Activated CD8-positive, alpha-beta memory T cell treated with anti-CD3 and anti-CD28 coated beads for 4 hours (primary cell): ENCODE measurements at places on chromosomes 12 and 14.

DNA sequence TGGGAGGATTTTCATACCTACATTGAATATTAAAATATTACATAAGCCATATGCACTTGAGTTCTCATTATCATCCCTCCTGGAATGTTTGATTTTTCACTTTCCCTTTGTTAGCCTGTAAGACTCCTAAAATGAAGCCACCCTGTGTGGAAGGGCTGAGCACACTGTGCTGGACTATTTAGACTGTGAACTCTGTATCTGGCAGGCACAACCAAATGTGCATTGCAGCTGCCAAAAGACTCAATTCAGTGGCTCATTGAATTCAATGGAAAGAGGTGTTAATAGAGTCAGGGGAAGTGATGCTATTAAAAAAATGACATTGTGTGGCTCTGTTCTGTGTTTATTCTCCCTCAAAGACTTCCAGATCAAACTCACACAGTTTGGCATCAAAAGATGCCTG is 111.1 kb downstream of the SMOC1 start:
- DNase-seq: no peak

- DNase-seq: no peak
Measured at GRCh38 chr14:103444837-103445524, 59.8 kb downstream of the MARK3 start.

DNA sequence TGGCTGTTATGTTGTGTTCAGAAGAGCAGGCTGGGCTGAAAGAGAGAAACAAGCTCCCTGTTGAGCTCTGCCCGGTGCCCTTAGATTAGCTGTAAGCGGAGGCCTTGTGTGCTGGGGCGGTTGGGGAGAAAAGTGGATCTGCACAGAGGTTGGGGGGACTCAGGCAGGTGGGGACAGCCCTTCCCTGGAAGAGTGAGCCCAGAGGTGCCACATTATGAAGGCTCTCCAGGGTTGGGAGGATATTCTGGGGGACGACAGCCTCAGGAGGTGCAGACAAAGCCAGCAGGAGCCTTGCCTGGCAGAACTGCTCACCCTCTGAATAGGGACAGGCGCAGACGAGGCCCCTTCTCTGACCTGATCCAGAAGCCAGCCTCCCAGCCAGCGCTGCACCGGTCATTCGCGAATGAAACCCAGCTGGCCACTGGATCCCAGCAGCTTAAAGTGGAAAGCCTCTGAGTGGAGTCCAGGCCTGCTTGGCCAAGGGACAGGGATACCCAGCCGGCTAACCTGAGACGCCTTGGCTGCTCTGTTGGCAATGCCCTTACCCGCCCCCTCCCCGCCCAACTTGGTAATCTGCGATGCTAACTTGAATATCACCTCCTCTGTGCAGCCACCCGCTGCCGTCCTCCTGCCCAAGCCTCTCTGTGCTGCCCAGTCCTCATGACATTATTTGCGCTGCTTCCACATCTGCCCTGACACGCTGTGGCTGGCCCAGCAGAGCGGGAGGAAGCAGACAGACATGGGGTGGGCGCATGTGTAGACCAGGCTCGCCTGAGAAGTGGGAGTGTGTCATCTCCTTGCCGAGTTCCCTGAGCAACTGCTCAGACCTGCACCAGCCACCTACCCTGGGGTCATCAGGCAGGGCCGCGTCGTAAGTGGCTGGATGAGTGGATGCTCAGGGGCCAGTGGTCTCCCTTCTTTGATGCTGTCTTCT is 5.6 kb downstream of the HIP1R start:
- DNase-seq: no peak

- DNase-seq: no peak
Measured at GRCh38 chr14:35346738-35347322, 54.6 kb downstream of the PSMA6 start.

DNA sequence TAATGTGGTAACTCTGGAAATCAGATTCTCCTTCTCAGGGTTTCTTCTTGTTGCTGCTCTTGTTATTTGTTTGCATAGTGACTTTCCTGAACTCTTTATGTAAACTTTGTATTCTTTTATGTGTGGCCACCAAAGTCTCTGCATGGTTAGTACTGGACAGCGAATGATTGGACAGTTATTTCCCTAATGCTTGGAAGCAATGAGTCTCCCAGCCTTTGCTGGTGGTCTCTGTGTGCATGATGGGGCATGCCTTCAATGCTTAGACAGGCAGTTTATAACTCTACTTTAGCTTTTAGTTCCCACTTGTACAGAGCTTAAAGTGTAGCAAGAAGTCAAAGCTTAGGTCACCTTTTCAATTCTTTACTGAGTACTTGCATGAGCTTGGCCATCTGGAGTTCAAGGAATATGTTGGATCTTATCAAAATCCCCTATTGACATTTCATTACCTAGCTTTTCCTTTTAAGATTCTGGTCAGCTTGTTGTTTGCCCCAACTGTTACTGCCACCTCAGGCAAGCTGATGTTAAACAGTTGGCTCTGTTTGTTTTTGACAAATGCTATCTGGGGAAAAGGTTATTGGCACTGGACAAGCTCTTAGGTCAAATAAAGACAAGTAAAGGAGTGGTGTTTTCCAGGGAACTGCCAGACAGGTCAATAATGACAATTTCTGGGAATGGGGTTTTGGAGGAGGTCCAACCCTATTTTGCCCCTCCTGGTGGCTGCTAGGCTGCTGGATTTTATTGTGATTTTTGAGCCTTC is 12.3 kb downstream of the CCDC91 start:
- DNase-seq: no peak

- no peak for DNase-seq
Measured at GRCh38 chr14:22502007-22502406, 87.0 kb downstream of the DAD1 start.

DNA sequence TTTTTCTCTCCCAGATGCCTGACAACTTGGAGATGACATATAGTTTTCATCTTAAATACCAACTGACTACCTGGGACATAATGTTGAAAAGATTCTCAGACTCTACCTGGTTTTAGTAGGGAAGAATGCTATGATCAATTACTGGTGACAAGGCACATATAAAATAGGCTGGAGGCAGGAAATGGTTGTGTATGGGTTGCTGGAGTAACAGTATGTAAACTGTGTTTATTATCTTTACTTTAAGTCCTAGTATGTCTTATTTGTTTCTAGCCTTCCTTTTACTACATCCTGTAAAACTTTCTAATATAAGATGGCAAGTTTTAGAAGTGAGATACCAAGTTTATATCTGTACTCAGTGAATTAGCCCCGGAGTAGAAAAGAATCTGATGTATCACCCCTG is 98.1 kb downstream of the NUBPL start:
- no peak for DNase-seq

GRCh38 chr14:73295198-73295796 is 58.0 kb downstream of the PAPLN start:
- DNase-seq: no peak

- no peak for DNase-seq
Measured at GRCh38 chr14:43005807-43006206, 1399.1 kb downstream of the LRFN5 start.

- DNase-seq: no peak
Measured at GRCh38 chr14:80615831-80616230, 325.7 kb downstream of the CEP128 start.

DNA sequence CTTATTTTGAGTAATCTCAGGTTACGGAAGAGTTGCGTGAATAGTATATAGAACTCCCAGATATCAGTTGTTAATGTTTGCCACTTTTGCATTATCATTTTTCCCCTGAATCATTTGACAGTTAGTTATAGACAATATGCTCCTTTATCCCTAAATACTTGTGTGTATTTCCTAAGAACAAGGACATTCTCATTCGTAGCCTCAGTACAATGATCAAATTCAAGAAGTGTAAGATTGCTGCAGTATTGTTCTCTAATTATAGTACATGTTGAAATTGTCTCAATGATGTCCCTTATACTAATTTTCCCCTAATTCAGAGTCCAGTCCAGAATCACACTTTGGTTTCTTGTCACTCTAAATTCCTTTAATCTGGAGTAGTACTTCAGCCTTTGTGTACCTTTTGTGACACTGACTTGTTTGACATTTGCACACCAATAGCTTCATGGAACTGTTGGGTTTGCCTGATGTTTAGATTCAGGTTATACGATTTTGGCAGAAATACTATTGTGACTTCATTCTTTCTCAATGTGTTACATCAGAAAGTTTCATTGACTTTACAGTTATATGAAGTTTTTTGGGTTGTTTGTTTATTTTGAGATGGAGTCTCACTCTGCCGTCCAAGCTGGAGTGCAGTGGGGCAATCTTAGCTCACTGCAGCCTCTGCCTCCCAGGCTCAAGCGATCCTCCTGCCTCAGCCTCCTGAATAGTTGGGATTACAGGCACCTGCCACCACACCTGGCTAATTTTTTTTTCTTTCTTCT is 13.1 kb downstream of the DYNC1H1 start:
- DNase-seq: no peak

DNA sequence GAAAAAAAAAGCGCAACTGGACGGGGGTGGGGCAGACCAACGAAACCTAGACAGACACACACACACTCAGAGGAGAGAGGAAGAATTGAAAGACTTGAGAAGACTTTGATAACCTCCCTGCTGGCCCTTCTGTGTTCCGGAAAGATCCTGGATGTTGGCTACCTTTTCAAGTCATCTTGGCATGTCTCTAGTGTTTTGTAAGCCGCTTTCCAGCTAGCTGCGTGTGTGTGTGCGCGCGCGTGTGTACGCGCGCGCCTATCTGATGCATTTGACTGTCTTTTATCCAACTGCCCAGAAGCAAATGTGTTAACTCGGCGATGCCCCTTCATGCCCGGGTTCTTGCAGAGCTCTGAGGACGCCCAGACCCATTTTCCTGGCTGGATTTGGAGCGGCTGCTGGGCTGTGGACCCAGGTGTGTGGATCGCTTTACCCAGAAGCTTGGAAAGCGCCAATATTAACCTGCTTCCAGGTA is 664 bp downstream of the LRFN5 start:
- no peak for DNase-seq

GRCh38 chr12:47360771-47361388 is 281.1 kb upstream of the AMIGO2 start:
- no peak for DNase-seq
